ENCODE measurements at places on chromosomes 2 and 18.

DNA sequence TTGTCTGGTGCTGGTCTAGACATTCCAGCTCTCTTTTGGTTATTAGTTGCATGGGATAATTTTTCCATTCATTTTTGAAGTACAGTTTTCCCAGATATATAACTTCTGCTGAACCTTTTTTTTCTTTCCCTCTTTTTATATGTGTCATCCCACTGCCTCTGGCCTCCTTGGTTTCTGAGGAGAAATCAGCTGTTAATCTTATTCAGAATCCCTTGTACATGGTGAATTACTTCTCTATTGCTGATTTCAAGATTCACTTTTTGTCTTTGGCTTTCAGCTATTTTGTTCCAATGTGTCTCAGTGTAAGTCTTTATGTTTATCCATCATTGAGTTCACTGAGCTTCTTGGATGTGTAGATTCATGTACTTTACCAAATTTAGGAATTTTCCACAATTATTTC, 99.7 kb downstream of the ARHGEF4 start:
- no peak overlapping the region for H3K27ac ChIP-seq
- no peak for DNase-seq
- H3K4me3 ChIP-seq: no peak overlapping the region
- H3K36me3 ChIP-seq: no peaks in the 10 kb centered on the region
- H3K4me1 ChIP-seq: no peaks in the 10 kb centered on the region
- H3K27me3 ChIP-seq: no peaks in the 10 kb centered on the region

GRCh38 chr2:128714851-128715312, 396.2 kb upstream of the HS6ST1 start:
- DNase-seq: peak; percentile 39
- H3K36me3 ChIP-seq: no peaks in the 10 kb centered on the region
- no peak overlapping the region for H3K4me3 ChIP-seq
- H3K27me3 ChIP-seq: no peaks in the 10 kb centered on the region
- no peak overlapping the region for H3K27ac ChIP-seq

GRCh38 chr2:148922776-148923475, 47.9 kb downstream of the KIF5C start:
- H3K36me3 ChIP-seq: no peaks in the 10 kb centered on the region
- no peak overlapping the region for H3K4me3 ChIP-seq
- no peak overlapping the region for H3K27ac ChIP-seq
- no peaks in the 10 kb centered on the region for H3K4me1 ChIP-seq
- no peak for DNase-seq

DNA sequence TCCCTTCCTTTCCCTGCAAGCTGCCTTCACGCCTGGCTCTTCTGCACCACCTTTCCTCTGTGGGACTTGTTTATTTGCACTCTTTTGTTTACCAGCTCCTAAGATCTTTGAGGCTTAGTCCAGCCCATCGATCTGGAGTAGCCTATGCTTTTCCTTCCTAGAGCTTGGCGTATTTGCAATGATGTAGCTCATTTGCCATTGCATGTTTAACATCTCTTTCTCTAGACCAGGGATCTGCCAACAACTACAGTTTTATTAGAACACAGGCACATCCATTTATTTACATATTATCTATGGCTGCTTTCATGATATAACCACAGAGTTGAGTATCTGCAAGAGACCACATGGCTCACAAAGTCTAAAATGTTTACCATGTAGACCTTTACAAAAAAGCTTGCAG, 150.4 kb downstream of the RAPGEF4 start:
- H3K4me1 ChIP-seq: no peaks in the 10 kb centered on the region
- no peaks in the 10 kb centered on the region for H3K27me3 ChIP-seq
- H3K36me3 ChIP-seq: no peaks in the 10 kb centered on the region
- H3K4me3 ChIP-seq: no peak overlapping the region
- H3K27ac ChIP-seq: no peak overlapping the region

DNA sequence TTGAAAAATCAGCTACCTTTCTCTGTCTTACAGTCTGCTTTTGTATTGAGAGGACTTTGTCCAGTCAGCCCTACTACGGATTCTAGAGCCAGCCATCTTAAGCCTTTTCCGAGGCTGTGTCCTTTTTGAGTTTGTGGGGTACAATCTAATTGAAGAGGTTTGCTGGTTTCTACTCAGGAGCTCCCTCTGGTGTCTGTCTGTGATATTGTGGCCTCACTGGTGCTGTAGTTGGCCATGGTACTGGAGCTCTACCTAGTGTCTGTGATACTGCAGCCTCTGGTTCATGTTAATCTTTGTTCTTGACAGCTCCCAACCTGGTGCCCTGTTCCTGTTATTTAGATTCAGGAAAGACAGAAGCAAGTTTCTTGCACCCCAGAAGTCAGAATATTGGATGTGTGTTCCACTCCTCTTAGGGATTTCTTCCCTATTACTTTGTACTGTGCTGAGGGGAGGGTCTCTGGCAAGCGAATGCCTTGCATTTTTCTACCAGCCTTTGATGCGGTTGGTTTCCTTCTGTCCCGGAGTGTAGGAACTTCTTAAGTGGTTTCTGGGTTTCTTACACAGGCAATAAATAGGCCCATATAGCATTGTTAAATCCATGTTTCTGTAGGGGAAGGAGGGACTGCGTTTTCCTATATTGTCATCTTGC, 78.5 kb downstream of the ACSL3 start:
- peaks cover 25% of the 10 kb centered on the region for H3K36me3 ChIP-seq
- peak; percentile 58 for DNase-seq
- no peaks in the 10 kb centered on the region for H3K27me3 ChIP-seq
- no peaks in the 10 kb centered on the region for H3K4me1 ChIP-seq
- no peak overlapping the region for H3K4me3 ChIP-seq
- no peak overlapping the region for H3K27ac ChIP-seq

DNA sequence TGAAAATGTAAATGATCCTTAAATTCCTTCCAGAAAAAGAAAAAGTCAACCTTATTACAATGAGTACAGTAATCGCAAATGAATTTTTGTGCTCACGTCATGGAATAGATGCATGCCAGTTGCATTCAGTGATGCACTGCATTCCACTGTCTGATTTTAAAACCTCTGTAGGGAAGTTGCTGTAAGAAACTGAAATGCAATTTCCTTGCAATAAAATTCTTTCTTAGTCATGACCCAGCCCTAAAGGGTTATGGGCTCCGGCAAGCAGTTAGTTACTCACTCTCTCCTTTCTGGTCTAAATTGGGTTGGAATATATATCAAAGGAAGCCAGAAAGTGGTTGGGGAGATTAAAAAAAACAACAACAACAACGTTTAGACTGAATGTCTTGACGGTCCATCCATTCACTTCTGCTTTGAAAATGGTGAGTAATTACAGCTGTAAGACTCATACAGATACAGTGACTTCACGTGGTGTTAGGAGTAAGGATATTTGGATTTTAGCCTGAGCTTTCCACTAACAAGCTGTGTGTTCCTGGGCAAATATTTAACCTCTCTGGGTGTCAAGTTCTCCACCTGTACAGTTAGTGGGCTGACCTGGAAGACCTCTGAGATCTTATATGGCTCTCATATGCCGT, 8.6 kb upstream of the RND3 start:
- no peak overlapping the region for H3K27ac ChIP-seq
- H3K4me1 ChIP-seq: no peaks in the 10 kb centered on the region
- DNase-seq: no peak
- H3K4me3 ChIP-seq: no peak overlapping the region
- no peaks in the 10 kb centered on the region for H3K27me3 ChIP-seq
- no peaks in the 10 kb centered on the region for H3K36me3 ChIP-seq

- peaks cover 3% of the 10 kb centered on the region for H3K4me1 ChIP-seq
- H3K36me3 ChIP-seq: peaks cover 5% of the 10 kb centered on the region
- H3K27me3 ChIP-seq: no peaks in the 10 kb centered on the region
- DNase-seq: no peak
Observed at GRCh38 chr2:169853041-169853668, 25.9 kb downstream of the UBR3 start.

DNA sequence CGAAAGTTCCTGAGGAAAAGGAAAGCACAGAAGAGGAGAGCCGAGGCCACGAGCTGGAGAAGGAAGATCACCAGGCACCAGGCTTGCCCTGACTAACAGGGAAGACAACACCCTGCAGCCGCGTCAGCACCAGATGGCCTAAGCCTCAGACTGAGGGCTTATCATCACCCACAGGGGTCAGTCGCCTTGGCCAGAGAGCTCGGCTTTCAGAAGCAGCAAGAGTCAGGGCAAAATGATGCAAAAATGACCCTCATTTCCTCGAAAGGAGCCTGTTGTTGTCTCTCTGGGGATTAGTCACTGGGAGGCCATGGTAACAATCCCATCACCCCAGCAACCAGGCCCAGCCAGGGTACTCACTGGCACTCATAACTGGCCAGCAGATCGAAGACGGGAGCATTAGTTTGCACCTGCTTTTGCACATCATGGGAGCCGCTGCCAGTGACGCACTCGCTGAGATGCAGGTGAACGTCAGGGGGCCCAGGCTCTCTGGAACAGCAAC, 42.7 kb upstream of the ZFP36L2 start:
- H3K27me3 ChIP-seq: no peaks in the 10 kb centered on the region
- H3K36me3 ChIP-seq: peaks cover 5% of the 10 kb centered on the region
- H3K4me3 ChIP-seq: no peak overlapping the region
- no peaks in the 10 kb centered on the region for H3K4me1 ChIP-seq
- no peak overlapping the region for H3K27ac ChIP-seq
- DNase-seq: no peak

Measured in common myeloid progenitor, CD34-positive (primary cell).